Stimulated activated CD4-positive, alpha-beta T cell treated with anti-CD3 and anti-CD28 coated beads, Interleukin-12 subunit alpha, Interleukin-12 subunit beta, amount 100 ng/mL, for 4 hours (primary cell): ENCODE measurements at places on chromosomes 7 and 10.

GRCh38 chr10:83153714-83154113, 985.6 kb upstream of the GHITM start:
- no peak for DNase-seq

GRCh38 chr7:142181966-142182365, 70.4 kb downstream of the MGAM2 start:
- no peak for DNase-seq

DNA sequence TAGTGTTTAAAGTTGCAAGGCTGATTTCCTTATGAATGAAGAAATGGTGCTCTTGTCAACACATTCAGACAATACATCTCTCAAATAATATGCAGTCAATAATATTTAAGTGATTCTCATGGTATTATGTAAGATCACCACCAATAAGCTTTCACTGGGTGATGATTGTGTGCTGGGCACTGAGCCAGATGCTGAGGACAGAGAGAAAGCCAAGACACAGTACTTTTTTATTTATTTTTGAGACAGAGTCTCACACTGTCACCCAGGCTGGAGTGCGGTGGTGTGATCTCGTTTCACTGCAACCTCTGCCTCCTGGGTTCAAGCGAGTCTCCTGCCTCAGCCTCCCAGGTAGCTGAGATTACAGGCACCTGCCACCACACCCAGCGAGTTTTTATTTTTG, 130.6 kb upstream of the LSM8 start:
- DNase-seq = no peak

- DNase-seq = no peak
These were observed 124.6 kb downstream of the IMMP2L start for GRCh38 chr7:111437736-111438135.

DNA sequence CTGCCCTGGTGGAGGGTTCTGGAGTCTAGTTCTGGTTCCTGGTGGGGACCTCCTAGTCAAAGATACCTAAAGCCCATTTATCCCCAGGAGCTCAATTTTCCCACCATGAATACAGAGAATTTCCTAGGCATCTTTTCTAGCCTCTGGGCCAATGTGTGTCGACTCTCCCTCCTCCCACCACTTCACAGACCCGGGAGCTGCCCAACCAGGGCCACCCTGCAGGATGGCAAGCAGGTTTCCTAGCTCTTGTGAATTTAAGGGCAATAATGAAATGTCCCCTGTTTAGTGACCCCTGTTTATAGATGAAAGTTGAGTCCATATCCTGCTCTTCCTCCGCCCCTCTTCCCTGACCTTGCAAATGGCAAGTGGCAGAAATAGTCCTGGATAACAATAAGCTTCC, 9.4 kb downstream of the DLX5 start:
- DNase-seq = no peak

DNA sequence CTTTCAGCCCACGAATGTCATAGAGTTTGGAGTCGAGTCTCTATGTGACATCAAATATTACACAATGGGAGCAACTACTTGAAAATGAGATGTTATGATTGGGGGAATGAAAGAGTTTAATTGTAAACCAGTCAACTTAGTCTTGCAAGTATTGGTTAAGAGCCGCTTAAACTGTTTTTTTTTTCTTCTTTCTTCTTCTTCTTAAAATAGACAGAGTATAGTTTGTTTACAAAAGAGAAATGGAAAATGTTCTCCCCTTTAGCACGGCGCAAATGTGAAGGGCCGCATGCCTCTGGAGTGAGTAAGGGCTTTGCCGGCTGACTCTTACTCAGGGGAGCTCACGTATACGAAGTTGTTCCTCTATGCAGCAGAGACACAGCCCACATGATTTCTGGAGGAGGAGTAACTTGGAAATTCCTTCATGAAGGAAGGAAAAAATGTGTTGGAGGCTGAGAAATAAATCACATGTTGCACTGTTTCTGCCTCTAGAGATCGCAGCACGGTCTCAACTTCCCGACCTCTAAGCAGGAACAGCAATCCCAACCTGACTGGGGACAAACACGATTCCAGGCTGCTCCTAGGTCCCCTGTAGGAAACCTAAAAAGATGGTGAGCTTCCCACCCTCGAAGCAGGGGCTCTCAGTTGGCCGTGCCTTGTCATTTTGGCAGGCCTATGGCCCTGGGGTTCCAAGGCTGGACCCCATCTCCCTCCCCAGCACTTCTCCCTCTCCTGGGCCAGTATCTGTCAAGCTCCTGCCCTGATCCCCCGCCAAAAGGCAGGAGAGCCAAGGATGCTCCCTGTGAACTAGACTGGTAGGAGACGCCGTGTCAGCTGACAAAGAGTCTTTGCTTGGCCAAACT, 44.8 kb downstream of the MYOF start:
- no peak for DNase-seq

- no peak for DNase-seq
These were observed at the start of gene GPRIN2 for GRCh38 chr10:46556515-46557318. TSS of gene GPRIN2 (minus strand) at chr10:46556658. CDS start at chr10:46550736, 5,922 bp downstream.

- DNase-seq = no peak
These were observed 38.4 kb downstream of the ANK3 start for GRCh38 chr10:60351191-60351853.
